ENCODE measurements at places on chromosomes 5 and 9. TPM values are rescaled to one million over a fixed set of nuclear protein-coding genes. Genes with fewer than 3 reads are reported as not detected.

CTSV gene
- 16.3 TPM for total RNA-seq

GLRX gene
- total RNA-seq = 151 TPM

RANBP17 gene
- 1.6 TPM for total RNA-seq

RNF208 gene
- total RNA-seq = 1.8 TPM

ANXA6 gene
- total RNA-seq = 52.4 TPM

MPDZ gene
- total RNA-seq = 12.2 TPM

DOCK8 gene
- total RNA-seq = 0.31 TPM

IRX4 gene
- 0.29 TPM for total RNA-seq

PRDM9 gene
- not detected for total RNA-seq

PAEP gene
- 0.32 TPM for total RNA-seq

ACOT12 gene
- 0.08 TPM for total RNA-seq

FOXD4L6 gene
- not detected for total RNA-seq

EIF4E1B gene
- not detected for total RNA-seq

FCN1 gene
- total RNA-seq = not detected

SLCO6A1 gene
- not detected for total RNA-seq

LCNL1 gene
- total RNA-seq = 0.10 TPM

FAM78A gene
- 0.44 TPM for total RNA-seq

IFNA2 gene
- total RNA-seq = not detected

CXXC5 gene
- 10.2 TPM for total RNA-seq

TMEM215 gene
- not detected for total RNA-seq

SCGB3A2 gene
- not detected for total RNA-seq

CTXN3 gene
- total RNA-seq = not detected

ZFAND5 gene
- 334 TPM for total RNA-seq

GARIN3 gene
- total RNA-seq = not detected

MZB1 gene
- total RNA-seq = 0.20 TPM

FREM1 gene
- total RNA-seq = not detected

TAF11L10 gene
- not detected for total RNA-seq
